ENCODE measurements at places on chromosomes 4 and X.

DNA sequence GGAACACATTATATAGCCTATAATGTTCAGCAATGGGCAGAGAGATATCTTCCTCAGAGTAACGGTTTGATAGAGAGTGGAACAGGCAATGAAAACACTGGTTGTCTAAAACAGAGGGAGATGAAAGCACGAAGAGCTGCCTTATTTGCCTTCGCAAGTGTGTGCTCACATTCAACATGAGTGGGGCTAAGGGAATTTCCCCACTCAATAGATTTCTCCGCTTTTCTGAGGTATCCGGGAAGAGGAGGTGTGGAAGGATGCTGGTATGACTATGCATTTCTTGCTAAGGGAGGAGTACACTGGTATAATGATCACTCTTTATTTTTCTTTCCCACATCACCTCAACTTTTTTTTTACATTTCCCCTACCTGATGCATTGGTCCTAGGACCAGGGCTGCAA lies 7.8 kb upstream of the GPR82 start:
- DNase-seq, result no peak

GRCh38 chr4:73299548-73300280 lies 41.1 kb upstream of the ANKRD17 start:
- no peak for DNase-seq

DNA sequence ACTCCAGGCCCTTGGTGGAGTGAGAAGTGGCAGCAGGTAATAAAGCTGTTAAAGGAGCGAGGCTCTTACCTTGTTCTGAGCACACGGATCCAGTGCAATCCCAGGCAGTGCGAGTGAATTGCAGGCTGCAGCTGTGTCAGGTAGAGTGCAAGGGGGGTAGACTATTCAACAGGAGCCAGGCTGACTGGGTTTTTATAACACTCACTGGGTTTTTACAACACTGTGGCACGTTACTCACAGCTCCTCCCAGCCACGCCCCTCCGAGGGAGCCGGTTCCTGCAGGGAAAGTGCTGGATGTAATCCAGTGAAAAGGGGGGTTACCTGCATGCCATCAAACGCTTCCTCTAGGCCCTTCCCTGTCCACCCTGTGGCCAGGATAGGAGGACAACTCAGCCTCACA lies 358 bp downstream of the FGFBP1 start:
- no peak for DNase-seq

DNA sequence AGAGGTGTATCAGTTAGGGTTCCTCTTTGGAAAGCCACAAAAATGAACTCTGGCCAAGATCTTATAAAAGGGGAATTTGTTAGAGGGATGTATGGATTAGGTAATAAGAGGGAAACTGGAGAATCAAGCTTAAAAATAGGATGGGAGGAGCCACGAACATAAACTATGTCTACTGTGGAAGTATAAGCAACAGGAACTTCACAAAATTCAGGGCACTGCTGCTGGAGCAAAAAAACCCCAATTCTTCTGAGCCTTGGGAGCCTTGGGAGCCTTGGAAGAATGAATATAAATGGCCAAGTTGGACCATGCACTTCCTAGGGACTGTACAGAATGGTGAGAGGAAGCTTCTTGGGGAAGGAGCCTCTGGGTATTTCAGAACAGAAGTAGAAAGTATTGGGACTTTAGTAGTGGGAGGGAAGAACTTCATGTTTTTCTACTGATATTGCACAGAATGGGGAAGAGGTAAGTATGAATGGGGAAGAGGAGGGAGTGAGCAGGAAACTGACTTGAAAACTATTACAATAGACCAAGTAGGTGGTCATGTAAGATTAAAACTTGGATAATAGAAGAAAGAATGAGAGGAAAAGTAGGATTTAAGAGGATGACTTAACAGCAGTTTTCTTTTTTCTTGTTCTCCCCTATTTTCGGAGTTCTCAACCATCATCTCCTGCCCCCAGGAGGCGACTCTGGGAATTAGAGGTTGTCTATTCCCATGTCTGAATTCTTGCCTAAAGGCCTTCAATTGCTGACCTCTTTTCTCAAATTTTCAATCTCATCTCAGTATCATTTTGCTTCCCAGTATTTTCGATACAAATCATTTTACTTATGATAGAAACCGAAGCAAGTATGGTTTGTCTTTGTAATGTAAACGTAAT lies 44.4 kb upstream of the TAPT1 start:
- DNase-seq, result peak; percentile 91

GRCh38 chr4:114423582-114423981 lies 175.0 kb upstream of the UGT8 start:
- DNase-seq, result no peak

GRCh38 chrX:8364369-8365141 lies 100.1 kb upstream of the VCX3B start:
- DNase-seq, result no peak

Data from inflammatory macrophage treated with lipopolysaccharide for 4 hours (primary cell).